DMS79 (cell line): ENCODE measurements at places on chromosomes 16 and 17.

GRCh38 chr17:42743595-42744282, 1.1 kb downstream of the EZH1 start:
- DNase-seq, result no peak

- DNase-seq, result no peak
Observed at GRCh38 chr16:76370344-76370743, 93.1 kb downstream of the CNTNAP4 start.

- no peak for DNase-seq
Observed at GRCh38 chr16:15665107-15665506, 15.1 kb downstream of the NDE1 start.

DNA sequence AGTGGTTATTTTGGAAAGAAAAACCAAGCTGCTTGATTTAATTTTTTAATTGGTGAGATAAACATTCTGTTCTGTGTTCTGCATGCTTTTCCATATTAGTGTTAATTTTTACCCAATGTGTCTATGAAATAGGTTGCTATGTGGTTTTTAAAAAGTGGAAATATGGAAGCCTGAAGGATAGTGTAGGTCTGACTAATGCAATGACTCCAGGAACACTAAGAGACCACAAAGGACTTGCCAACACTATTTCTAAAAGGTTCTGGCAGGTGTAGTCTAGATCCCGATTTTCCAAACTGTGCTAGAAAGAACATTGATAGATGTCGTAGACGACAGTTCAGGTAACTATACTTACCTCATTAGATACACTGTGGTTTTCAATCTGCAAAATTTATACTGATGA, 877.4 kb upstream of the GOT2 start:
- DNase-seq, result no peak

DNA sequence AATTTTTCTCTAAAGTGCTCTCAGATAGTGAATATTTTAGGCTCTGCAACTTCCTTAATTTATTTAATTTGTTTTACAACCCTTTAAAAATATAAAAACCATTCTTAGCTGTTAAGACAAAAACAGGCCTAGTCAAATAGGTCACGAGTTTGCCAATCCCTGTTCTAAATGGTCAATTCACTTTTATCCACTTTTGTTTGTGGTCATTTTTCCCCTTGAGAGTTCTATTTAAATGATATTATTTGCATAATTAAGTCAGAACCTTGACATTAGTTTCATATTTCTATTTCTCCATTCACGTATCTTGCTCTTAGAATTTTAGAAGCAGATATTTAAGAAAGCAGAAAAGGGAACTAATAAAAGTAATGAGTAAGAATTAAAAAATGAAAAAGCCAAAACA, 4.0 kb downstream of the AMFR start:
- no peak for DNase-seq

DNA sequence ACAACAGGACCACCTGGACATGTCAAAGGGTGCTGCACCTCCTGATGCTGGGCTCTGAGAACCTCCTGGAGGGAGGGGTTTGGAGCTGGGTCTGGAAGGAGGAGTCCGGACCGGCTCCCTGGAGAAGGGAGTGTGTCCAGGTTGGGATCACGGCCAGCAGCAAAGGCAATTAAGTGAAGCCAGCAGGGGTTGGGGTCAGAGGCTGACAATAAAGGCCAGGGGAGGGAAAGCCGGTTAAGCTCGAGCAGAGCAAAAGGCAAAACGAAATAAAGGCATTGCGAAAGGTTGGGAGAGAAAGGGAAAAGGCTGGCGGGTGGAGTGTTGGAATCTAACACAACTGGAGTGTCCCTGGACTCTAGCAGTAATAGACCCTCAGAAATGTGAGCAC, 992 bp upstream of the CACNG4 start:
- DNase-seq, result no peak

GRCh38 chr17:81885454-81885853, 5.9 kb downstream of the ALYREF start:
- no peak for DNase-seq

DNA sequence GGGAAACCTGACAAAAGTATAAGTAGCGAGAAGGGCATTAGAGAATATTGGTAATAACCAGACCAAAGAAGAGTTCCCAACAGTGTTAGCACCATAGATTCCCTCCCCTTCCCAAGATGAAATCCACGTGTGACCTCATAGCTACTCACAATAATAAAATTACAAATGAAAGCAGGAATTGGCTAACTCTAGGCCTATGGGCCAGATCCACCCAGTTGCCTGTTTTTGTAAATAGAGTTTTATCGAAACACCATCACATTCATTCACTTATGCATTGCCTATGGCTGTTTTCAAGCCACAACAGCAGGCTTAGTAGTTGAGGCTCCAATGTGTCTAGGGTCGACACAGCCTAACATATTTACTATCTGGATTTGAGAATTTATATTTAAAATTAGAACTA, 7.8 kb downstream of the CPHXL start:
- DNase-seq, result no peak

DNA sequence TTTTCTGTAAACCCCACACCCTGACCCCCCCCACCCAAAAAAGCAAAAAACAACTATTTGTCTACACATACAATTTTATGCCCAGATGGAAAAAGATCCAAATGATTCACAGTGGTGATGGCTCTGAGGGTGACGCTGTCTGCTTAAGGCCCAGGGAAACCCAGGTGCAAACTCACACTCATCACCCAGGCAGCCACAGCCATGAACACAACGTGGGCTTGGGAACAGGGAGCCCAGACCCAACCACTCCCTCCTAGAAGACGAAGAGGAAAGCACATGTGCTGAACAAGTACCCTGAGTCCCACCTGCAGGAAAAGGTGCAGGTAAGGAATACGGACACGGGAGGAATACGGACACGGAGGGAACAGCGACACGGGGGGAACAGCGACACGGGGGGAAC, 5.4 kb downstream of the HBQ1 start:
- no peak for DNase-seq

- no peak for DNase-seq
Observed at GRCh38 chr17:77609553-77610517, 348.7 kb upstream of the TNRC6C start.
